ENCODE measurements at places on chromosomes 12 and 14.

- H3K4me1 ChIP-seq, result peaks cover 18% of the 10 kb centered on the region
- peaks cover 5% of the 10 kb centered on the region for H3K36me3 ChIP-seq
- H3K4me3 ChIP-seq, result no peak overlapping the region
- H3K27me3 ChIP-seq, result no peaks in the 10 kb centered on the region
Observed at GRCh38 chr14:93299416-93299815, 33.4 kb downstream of the BTBD7 start.

- H3K36me3 ChIP-seq, result no peaks in the 10 kb centered on the region
- H3K27ac ChIP-seq, result no peak overlapping the region
- DNase-seq, result no peak
- H3K4me3 ChIP-seq, result no peak overlapping the region
Observed at GRCh38 chr14:85333313-85333712, 196.6 kb upstream of the FLRT2 start.

GRCh38 chr14:90993792-90994191 is 66.6 kb downstream of the RPS6KA5 start:
- H3K4me3 ChIP-seq, result no peak overlapping the region
- H3K36me3 ChIP-seq, result peaks cover 18% of the 10 kb centered on the region
- no peak overlapping the region for H3K27ac ChIP-seq
- no peaks in the 10 kb centered on the region for H3K4me1 ChIP-seq
- H3K27me3 ChIP-seq, result no peaks in the 10 kb centered on the region

GRCh38 chr12:104404781-104405180 is 52.0 kb upstream of the CHST11 start:
- no peak overlapping the region for H3K27ac ChIP-seq
- H3K27me3 ChIP-seq, result peaks cover 3% of the 10 kb centered on the region
- no peaks in the 10 kb centered on the region for H3K4me1 ChIP-seq
- no peak for DNase-seq
- no peaks in the 10 kb centered on the region for H3K36me3 ChIP-seq
- H3K4me3 ChIP-seq, result no peak overlapping the region

DNA sequence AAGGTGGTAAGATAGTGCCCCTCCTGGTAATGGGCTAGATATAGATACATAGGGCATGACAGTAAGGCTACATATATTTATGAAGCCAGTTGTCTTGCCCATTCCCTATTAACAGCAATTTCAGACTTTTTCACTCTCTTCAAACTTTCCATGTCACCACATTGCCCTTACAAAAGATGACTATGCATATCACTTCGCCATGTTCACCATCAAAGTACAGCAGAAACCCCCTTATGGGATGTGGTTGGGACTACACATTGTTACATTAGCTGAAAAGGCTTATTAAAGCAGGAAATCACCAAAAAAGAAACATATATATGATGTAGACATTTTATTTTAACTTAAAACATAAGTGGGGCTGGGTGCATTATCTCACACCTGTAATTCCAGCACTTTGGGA is 9.8 kb upstream of the SMCO2 start:
- H3K27me3 ChIP-seq, result peaks cover 9% of the 10 kb centered on the region
- H3K4me3 ChIP-seq, result no peak overlapping the region
- H3K4me1 ChIP-seq, result no peaks in the 10 kb centered on the region
- no peak overlapping the region for H3K27ac ChIP-seq

GRCh38 chr12:108907839-108908351 is 28.0 kb downstream of the DAO start:
- peaks cover 11% of the 10 kb centered on the region for H3K4me1 ChIP-seq
- H3K36me3 ChIP-seq, result no peaks in the 10 kb centered on the region
- DNase-seq, result no peak
- H3K4me3 ChIP-seq, result peak overlapping the region; percentile 74
- peaks cover 9% of the 10 kb centered on the region for H3K27me3 ChIP-seq

GRCh38 chr12:85713373-85713772 is 122.8 kb downstream of the RASSF9 start:
- H3K27ac ChIP-seq, result no peak overlapping the region
- no peak for DNase-seq
- no peaks in the 10 kb centered on the region for H3K4me1 ChIP-seq

DNA sequence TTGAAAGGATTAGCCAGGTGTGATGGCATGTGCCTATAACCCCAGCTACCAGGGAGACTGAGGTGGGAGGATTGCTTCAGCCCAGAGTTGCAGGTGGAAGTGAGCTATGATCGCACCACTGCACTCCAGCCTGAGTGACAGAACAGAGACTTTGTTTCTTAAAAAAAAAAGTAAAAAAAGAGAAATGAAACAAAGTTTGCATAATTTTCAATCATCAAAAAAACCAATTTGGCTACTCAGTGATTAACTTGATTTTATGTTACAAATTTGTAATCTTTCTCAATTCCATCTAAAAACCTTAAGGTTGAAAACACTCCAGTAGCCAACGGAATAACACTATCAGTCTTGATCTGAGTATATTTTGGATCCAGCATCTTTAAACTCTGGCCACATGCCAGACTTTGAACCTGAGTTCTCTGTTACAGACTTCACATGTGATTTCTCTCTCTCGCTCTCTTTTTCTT is 12.6 kb upstream of the DENND5B start:
- no peak for DNase-seq
- H3K27me3 ChIP-seq, result peaks cover 4% of the 10 kb centered on the region
- no peak overlapping the region for H3K4me3 ChIP-seq
- H3K4me1 ChIP-seq, result no peaks in the 10 kb centered on the region

DNA sequence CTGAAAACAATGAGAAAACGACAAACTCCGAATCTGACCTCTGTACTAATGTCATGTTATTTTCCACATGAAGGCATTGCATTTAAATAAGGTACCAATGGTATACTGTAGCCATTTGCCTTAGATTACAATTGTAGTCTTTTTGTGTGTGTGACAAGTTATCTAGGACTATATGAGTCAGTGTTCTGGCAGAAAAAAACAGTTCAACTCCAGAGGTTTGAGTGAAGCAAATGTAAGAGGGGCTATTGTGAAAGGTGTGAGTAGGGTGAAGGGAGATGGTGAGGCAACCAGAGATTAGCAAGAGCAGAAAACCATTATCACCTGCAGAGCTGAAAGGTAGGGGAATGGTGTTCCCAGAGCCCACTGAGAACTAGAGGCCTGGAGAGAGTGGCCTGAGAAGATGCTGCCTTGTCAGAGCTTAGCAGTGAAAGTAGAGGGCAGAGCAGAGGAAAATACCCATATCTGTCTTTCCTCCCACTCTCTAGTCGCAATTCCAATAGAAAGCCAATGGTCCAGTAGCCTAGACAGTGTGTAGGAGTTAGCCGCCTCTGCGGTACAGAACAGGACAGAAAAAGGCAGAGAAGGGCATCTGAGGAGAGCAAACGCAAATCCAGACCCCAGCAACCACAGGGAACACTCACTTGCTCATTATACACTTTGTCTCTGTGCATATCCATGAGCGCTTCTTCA is 112.2 kb downstream of the DYRK2 start:
- H3K4me1 ChIP-seq, result peaks cover 32% of the 10 kb centered on the region
- no peaks in the 10 kb centered on the region for H3K36me3 ChIP-seq
- no peaks in the 10 kb centered on the region for H3K27me3 ChIP-seq

GRCh38 chr12:72330301-72330700 is 58.1 kb downstream of the TRHDE start:
- H3K36me3 ChIP-seq, result no peaks in the 10 kb centered on the region
- peak overlapping the region; percentile 56 for H3K4me3 ChIP-seq
- H3K27me3 ChIP-seq, result peaks cover 5% of the 10 kb centered on the region
- H3K4me1 ChIP-seq, result no peaks in the 10 kb centered on the region
- DNase-seq, result no peak
- no peak overlapping the region for H3K27ac ChIP-seq

DNA sequence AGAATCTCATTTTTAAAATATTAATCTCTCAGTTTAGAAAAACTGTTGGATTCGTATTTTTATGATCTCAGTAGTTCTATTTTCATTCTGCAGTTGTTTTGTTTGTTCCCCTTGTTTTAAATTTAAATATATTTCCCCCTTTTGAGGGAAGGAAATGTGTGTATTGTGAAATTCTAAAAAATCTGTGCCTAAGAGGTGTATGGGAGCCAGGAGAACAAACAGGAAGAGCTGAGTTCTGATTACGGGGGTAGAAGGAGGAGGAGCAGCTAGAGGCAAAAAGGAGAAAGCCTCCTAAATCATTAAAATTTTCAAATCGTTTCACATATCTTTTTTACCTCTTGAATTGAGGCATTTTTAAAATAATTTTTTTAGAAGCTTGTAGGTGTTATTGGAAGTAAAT is 2.3 kb downstream of the RDH12 start:
- no peak overlapping the region for H3K4me3 ChIP-seq
- peaks cover 7% of the 10 kb centered on the region for H3K4me1 ChIP-seq
- H3K36me3 ChIP-seq, result no peaks in the 10 kb centered on the region
- no peak for DNase-seq
- no peaks in the 10 kb centered on the region for H3K27me3 ChIP-seq

GRCh38 chr14:50452296-50452695 is 55.6 kb upstream of the CDKL1 start:
- H3K36me3 ChIP-seq, result peaks cover 45% of the 10 kb centered on the region
- no peaks in the 10 kb centered on the region for H3K4me1 ChIP-seq
- no peak overlapping the region for H3K4me3 ChIP-seq
- no peak for DNase-seq
- no peaks in the 10 kb centered on the region for H3K27me3 ChIP-seq
- H3K27ac ChIP-seq, result no peak overlapping the region

DNA sequence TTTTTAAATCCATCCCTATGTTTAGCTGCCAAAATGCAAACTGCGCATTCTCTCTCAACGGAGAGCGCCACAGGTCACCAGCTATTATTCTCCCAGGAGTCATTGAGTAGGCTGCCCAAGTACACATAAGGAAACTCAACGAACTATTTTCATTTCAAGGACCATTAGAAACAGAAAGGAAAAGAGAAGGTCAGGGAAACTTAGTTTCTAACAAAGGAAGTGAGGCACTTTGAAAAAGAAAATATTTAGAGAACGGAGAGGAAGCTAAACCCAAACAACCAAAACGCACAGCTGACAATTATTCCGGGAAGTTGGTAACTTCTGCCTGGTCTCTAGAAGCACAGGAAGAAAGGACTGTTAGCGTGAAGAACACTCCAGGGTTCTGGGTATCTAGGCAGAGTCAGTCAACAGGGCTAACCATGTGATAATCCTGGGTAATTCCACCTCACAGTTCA is 23.5 kb downstream of the GPHB5 start:
- no peak overlapping the region for H3K27ac ChIP-seq
- DNase-seq, result no peak
- no peaks in the 10 kb centered on the region for H3K36me3 ChIP-seq
- no peaks in the 10 kb centered on the region for H3K27me3 ChIP-seq
- H3K4me1 ChIP-seq, result peaks cover 14% of the 10 kb centered on the region

GRCh38 chr14:96285667-96286066 is 29.7 kb downstream of the BDKRB1 start:
- peak overlapping the region; percentile 86 for H3K27ac ChIP-seq
- H3K4me1 ChIP-seq, result peaks cover 6% of the 10 kb centered on the region
- no peak for DNase-seq
- H3K27me3 ChIP-seq, result no peaks in the 10 kb centered on the region

- DNase-seq, result no peak
- H3K4me3 ChIP-seq, result no peak overlapping the region
- peaks cover 11% of the 10 kb centered on the region for H3K27me3 ChIP-seq
- H3K4me1 ChIP-seq, result peaks cover 10% of the 10 kb centered on the region
- no peak overlapping the region for H3K27ac ChIP-seq
- H3K36me3 ChIP-seq, result no peaks in the 10 kb centered on the region
Observed at GRCh38 chr14:53533384-53533970, 380.4 kb upstream of the DDHD1 start.

GRCh38 chr14:68520637-68521556 is 272.0 kb downstream of the ZFP36L1 start:
- H3K27me3 ChIP-seq, result no peaks in the 10 kb centered on the region
- H3K36me3 ChIP-seq, result peaks cover 17% of the 10 kb centered on the region
- H3K4me3 ChIP-seq, result peak overlapping the region; percentile 75
- H3K27ac ChIP-seq, result peak overlapping the region; percentile 100
- peaks cover 70% of the 10 kb centered on the region for H3K4me1 ChIP-seq

DNA sequence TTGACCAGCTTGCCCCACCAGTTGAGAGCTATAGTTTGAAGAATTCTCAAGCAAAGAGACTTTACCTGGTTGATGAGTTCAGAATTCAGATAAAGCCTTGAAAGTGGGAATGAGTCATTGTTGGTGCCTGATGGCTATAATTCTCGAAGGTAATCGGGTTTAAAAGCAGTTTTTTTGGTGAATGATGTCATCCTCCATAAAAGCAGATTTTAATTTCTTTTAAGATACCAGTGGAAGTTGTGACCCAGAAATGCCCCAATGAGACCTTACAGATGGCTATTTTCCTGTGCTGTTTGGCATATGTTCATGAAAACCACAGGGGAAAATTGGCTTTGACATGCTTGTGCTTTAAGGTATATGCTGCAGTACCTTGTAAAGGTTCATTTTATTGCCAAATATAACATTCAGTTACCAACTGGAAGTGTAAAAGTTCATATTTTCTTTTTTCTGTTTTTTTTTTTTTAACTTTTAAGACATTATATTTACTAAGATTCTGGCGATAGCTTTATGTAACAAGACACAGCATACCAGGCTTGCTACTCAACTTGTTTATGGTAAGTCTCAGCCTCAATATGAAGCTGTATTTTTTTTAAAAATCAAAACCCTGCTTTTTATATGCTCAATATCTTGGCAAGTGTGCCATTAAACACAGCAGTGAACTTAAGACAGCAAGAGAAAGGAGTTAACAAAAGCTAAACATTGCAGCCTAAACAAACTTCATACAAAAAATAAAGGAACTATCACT is 119.3 kb downstream of the LMNTD1 start:
- DNase-seq, result no peak
- H3K27ac ChIP-seq, result no peak overlapping the region
- no peak overlapping the region for H3K4me3 ChIP-seq
- H3K4me1 ChIP-seq, result peaks cover 3% of the 10 kb centered on the region
- no peaks in the 10 kb centered on the region for H3K36me3 ChIP-seq

DNA sequence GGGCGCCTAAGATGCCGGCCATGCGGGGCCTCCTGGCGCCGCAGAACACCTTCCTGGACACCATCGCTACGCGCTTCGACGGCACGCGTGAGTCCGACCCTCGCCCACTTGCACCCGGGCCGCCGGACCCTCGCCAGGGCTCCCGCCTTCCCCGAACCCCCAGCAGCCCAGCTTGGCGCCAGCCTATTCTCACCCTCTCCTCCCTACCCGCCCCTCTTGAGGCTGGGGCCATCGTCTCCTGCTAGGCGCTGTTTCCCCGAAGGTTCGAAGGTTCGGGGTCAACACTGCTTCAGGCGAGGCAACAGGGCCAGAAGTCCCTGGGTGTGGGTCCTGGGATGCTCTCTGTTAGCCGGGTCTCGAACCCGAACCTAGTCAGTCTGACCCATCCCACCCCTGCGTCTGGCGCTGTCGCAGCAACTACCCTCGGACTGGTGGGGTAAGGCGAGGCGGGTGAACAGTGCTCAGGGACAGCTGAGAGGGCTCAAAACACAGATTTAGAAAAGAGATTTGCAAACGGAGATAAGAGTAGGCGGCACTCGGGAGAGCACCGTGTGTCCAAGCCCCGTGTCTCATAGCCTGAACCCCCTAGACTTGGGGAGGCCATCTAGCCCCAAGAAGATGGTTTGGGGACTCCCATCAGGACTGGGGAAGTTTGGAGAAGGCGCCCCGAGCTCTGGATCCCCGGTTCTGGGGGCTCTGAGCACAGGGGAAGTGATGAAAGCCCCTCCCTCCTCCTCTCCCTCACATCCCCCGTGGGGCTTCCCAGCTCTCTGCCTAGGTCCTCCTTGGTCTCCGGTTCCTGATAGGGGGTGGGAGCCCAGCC is 787 bp downstream of the KCNH3 start:
- H3K27ac ChIP-seq, result no peak overlapping the region
- peaks cover 5% of the 10 kb centered on the region for H3K4me1 ChIP-seq
- H3K36me3 ChIP-seq, result no peaks in the 10 kb centered on the region
- H3K4me3 ChIP-seq, result peak overlapping the region; percentile 69
- H3K27me3 ChIP-seq, result peaks cover 86% of the 10 kb centered on the region
- no peak for DNase-seq
